ENCODE measurements at places on chromosomes 12 and 14.

DNA sequence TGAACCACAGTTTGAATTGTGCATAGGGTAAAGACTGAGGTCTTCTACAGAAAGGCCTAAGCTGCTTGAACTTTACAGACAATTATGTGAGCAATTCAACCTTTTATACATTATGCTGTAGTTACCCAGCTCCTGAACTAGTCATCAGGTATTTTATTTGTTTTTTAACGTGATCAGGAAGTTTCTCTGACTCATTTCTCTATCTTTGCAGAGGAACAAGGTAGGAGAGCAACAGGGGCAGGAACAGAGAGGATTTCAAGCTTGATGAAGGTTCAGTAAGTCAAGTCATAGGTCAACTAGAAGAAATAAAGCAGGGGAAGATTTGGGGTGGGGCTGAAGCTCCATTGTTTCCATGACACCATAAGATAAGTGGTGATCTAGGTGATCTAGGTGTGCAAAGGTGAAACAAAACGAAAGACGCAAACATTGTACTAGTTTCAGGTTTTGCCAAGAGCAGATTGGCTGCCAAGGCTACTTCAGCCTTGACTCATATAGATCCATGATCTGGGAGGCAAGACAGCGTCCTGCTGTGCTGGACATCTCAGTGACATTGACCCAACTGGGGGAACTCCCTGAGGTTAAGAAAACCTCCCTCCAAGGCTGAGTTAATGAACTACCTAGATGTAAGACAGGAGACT is 198.1 kb downstream of the DAD1 start:
- DNase-seq = no peak

DNA sequence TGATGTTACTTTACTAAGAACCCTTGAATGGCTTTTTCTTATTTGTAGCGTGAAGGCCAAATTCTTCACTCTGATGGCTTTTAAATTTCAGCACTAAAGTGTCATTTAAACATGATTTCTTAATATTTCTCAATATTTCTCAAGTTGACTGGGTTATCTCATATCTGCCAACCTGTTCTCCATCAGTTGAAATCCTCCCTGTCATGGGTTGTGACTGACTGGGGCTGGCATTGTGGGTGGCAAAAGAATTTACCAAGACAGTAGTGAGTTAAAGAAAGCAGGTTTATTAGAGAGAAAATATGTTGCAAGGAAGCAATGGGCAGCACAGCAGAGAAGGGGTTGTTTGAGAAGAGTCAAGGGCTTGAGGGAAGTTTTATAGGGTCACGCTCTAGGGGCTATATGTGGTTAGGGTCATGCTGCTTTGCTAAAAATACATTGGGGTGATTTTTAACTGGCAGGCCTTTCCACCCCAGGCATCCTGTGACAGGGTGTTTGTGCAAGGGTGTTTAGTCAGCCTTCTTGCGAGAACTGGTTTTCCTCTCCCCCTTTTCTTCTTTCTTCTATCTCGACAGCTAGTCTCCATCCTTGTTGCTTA is 232.8 kb upstream of the SEL1L start:
- no peak for DNase-seq

GRCh38 chr14:59419303-59419702 is 45.9 kb downstream of the GPR135 start:
- no peak for DNase-seq

DNA sequence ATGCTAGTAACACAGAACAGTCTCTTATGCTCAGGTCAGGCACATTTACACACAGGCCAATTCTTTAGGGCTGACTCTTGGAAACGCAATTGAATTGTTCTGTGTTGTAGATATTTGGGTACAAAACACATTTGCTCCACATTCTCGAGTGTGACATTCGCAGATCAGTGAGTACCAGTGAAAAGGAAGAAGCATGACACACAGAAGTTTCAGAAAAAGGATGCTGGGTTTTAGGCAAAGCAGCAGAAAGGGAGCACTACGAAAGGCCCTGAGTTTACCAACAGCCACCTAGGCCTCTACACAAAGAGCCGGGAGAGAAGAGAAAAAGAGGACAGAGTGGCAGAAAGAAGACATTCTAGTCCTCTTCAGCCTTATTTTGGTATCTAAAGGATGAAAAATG is 254.4 kb upstream of the BTG1 start:
- DNase-seq = no peak

DNA sequence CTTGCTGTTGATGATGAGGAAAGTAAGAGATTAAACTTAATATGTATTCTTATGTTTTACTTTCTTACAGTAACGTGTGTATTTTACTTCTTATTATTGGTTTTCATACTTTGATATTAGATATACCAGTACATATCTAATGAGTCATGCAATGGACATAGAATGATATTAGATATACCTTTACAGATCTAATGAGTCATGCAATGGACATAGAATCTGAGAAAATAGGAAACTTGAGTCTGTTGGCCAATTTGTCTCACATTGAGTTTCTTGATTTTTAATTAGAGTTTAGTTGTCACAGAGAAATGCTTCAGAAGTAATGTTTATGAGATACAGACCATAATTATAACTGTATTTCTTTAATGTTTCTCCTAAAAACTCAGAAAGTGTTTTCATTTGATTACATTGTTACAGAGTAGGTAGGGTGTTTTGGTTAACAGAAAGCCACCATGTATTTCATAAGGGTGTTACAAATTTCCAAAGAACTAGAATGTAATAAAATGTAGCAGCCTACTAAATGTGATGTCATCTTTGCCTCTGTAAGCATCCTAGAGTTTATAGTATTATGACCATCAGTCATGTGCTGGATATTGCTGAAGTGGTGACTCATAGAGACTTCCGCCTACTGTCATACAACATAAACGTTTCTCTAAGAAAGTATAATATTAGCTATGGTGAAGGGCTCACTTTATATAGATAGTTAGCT is 3.0 kb downstream of the GAS2L3 start:
- no peak for DNase-seq

DNA sequence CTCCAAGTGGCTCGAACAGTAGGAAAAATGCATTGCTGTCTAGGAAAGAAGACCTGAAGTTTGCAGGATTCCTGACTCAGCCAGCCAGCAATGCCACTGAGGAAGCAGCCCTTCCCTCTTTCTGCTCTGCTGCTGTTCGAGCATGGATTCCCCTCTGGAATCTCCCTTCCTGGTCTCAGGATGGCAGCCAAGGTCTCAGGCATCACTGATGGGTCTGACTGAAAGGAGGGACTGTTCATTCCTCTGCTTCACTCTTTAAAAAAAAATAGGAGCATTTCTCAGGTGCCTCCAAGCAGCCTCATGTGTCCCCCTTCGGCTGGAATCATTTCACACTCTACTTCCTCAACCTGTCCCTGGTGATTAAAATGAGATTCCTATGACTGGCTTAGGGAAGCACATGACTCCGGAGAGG is 62.4 kb downstream of the SLC15A4 start:
- peak; percentile 44 for DNase-seq

DNA sequence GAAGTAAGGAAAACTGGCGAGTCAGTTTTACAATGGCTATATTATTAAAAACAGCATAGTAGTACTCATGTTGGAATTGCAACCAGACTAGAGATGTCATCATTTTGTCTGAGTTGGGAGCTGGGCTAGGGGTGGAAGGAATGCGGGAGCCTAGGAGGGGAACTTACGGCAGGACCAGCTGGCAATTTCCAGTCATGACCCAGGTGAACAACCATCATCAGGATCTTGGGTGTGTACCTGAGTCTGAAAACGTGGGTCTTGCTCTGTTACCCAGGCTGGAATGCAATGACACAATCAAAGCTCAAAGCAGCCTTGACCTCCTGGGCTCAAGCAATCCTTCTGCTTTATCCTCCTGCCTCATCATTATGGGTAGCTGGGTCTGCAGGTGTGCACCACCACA is 50.9 kb downstream of the ALG10B start:
- DNase-seq = no peak

- DNase-seq = no peak
Measured at GRCh38 chr12:132239796-132240668, 89.4 kb downstream of the GALNT9 start.

- DNase-seq = peak; percentile 88
Measured at GRCh38 chr12:121499929-121500793, 80.7 kb downstream of the KDM2B start.

- DNase-seq = peak; percentile 86
Measured at GRCh38 chr14:49173765-49174373, 412.3 kb downstream of the RPS29 start.

DNA sequence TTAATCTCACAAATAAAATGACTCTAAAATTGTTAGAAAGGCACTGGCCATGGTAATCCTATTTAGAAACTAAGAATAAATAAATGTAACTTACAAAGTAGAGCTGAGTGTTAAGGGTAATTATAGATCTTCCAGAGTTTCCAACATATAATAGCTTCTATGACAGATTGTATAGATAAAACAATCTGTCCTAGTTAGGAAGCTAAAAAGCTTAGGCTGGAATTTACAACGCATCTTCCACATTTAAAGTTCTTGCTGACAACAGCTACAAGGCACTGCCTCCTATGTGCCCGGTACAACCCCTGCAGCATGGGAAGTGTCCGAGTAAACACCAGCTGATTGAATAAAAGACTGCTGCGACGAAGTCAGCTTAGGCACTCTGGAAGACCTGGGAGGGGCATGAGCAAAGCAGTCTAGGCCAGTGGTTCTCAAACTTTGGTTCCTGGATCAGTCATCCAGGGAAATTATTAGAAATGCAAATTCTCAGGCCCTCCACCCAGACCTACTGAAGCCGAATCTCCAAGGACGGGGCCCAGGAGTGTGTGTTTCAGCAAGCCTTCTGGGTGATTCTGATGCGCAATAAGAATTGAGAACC is 635.6 kb upstream of the TBX3 start:
- DNase-seq = no peak

- DNase-seq = no peak
Measured at GRCh38 chr12:6201826-6202225, 1.6 kb downstream of the CD9 start.

GRCh38 chr14:72599579-72600470 is 294.1 kb downstream of the DPF3 start:
- no peak for DNase-seq

DNA sequence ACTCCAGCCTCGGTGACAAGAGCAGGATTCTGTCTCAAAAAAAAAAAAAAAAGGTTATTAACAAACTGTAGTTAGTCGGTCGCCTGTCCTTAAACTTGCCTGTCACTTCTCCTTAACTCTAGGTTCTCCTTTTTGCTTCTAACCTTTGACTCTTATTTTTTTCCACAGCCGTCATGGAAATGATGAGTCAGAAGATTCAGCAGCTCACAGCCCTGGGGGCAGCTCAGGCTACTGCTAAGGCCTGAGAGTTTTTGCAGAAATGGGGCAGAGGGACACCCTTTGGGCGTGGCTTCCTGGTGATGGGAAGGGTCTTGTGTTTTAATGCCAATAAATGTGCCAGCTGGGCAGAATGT is 418 bp upstream of the MYG1 start:
- DNase-seq = peak; percentile 49

GRCh38 chr12:55974308-55974730 is 441 bp downstream of the RAB5B start:
- DNase-seq = peak; percentile 75

- no peak for DNase-seq
Measured at GRCh38 chr14:82724316-82724715, 1190.7 kb upstream of the SEL1L start.

DNA sequence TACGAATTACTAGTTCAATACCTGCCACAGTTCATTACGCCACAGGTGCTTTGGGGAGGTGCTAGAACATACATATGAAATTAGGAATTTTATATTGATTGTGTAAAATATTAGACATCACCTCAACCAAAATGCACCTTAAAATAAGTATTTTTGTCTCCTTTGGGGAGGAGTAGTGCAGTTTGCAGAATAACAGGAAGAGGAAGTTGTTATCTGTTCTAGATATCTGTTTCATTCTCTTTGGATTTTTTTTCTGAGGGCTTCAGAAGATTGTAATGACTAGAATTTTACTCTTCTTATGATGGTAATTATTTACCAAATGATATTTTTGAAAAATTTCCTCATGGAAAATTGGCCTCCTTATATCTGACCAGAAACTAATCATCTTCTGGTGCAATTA is 9.9 kb upstream of the GYS2 start:
- DNase-seq = no peak

- peak; percentile 59 for DNase-seq
Measured at GRCh38 chr12:59055204-59055860, 135.0 kb upstream of the LRIG3 start.

DNA sequence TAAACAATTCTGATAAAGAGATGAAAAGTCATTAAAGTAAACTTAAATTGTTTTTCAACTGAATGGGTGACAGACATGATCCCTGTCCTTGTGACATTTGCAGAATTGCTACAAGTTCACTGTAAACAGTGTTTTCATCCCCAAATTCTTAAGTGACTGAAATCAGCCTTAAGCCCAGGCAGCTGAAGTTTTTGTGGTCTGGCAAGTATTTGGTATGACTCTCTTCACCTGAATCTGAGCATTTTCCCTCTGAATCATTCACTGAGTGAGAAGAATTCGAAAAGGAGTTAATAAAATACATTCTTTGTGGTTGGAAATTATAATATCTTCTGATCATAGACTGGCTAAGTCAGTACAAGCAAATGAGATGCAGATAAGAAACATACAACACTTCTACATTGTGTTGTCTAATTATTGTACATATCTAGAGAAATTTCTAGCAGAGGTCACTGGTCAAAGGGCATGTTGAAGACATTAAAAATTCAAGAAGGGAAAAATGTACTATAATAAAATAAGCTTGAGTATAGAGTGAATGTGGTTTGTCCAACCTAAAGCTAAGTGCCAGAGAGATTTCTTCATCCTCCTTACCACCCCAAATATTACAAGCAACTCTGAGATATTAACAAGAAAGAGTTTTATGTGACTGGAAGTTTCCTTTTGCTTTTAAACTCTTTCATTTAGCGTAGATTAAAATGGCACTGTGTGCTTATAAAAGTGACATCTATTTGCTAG is 177.8 kb upstream of the DIO2 start:
- peak; percentile 93 for DNase-seq

GRCh38 chr12:78519422-78519821 is 345.2 kb upstream of the SYT1 start:
- no peak for DNase-seq

DNA sequence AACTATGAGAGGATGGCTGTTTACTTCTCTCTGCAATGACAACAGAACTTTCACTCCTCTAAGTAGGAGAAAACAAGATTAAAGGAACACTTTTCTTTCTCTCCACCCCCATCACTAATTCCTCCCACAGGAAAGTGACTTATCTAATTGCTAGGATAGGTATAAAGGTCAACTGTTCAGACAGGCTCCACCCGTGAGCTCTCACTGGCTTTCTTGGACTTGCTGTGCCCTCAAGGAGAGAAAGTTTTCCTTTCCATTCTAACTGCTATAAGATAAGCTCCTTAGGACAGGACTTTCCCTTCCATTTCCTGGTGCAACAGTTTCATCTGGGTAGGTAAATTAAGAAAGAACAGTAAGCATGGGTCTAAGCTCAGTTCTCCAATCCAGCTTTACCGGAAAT is 4.8 kb downstream of the SLC41A2 start:
- no peak for DNase-seq

- DNase-seq = no peak
Measured at GRCh38 chr12:57519796-57520052, 590 bp downstream of the DDIT3 start.

DNA sequence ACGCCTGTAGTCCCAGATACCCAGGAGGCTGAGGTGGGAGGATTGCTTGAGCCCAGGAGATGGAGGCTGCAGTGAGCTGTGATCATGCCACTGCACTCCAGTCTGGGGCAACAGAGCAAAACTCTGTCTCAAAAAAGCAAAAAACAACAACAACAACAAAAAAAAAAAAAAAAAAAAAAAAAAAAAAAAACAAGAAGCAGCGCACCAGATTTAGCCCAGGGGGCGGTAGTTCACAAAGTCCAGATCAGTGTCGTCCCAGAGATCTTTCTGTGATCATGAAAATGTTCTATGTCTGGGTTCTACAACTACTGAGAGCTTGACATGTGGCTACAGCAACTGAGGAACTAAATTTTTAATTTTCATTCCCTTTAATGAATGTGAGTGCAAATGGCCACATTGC is 27.4 kb downstream of the OAS2 start:
- peak; percentile 11 for DNase-seq

Data from astrocyte of the hippocampus (primary cell).